ENCODE measurements at places on chromosomes 16 and 17.

GRCh38 chr17:14575471-14575953, 274.6 kb downstream of the HS3ST3B1 start:
- no peak for DNase-seq

DNA sequence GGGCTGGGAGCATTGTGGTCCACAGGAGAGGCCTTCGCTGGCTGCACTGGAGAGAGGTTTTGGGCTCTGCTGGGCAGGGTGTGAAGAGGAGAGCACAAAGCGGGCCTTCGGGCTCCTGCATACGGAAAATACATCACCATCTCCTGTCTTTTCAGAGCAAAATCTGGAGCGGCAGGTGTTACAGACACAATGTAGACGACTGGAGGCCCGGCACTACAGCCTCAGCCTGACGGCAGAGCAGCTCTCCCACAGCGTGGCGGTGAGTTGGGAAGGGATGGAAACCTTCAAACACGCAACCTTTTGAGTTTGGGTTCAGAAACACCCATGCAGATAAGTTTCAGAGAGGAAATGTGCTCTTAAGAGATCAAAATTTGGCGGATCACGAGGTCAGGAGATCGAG, 17.9 kb downstream of the GINS2 start:
- no peak for DNase-seq

DNA sequence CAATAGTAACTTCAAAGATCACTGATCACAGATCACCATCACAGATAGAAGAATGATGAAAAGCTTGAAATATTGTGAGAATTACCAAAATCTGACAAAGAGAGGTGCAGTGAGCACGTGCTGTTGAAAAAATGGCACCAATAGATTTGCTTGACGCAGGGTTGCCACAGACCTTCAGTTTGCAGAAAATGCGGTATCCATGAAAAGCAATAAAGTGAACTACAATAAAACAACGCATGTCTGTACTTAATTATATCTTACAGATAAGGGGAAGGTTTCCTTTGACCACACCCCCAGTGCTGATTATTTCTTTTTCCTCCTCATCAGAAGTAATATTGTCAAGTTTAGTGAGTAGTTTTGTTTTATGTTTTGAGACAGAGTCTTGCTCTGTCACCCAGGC, 21.1 kb upstream of the PYDC1 start:
- no peak for DNase-seq

DNA sequence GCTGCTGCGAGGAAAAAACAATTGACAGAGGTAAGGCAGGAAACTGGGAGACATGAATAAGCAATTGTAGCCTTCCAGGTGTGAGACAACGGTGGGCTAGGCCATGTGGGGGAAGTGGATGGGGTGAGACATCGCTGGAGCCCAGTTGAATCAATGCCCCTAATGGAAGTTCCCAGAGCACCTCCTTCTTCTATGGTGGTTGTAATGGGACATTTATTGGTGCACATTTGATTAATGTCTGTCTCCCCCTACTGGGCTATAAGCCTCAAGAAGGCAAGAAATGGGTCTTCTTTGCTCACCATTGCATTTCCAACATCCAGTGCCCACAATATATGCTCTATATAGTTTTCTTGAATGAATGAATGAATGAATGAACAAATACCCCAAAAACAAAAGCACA, 22.7 kb upstream of the CD300E start:
- no peak for DNase-seq

DNA sequence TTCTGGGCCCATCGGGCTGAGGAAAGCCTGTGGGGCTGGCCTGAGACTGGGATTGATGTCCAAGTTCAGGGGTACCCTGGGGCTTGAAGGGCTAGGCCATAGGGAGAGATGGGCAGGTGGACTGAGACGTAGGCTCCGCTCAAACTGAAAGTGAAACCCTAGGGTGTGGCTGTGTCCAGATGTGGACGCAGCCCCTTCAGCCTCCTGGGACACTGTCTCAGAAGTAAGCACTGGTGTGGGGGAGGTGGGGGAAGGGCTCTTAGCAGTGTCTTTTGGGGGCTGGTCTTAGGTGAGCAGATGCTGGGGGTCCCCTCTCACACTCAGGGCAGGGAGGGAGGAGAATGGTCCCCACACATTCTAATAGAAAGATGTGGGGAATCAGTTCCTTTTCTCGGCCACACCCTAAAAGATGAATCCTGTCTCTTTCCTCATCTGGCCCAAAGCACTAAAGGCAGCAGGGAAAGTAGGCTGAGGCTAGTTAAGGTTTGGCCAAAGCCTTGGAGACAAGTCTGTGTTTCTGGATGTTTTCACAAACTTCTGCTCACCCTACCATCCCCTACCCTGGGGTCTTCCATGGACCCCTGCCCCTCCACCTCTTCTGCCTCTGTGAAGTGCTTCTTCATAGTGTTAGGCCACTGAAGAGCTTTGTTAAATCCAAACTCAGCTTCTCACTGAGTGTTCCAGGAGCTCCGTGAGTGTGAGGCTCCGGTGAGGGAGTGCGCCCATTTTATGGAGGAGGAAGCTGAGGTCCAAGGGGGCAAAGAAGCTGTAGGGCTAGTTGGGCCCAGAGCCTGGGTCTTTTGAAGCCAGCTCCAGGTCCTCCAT, 5.6 kb downstream of the FMNL1 start:
- DNase-seq, result no peak

- no peak for DNase-seq
These were observed 12.2 kb upstream of the FOXJ1 start for GRCh38 chr17:76153202-76153601.

- no peak for DNase-seq
These were observed 42.0 kb downstream of the ADCY7 start for GRCh38 chr16:50308237-50308965.

GRCh38 chr16:72905581-72905980, 142.3 kb downstream of the ZFHX3 start:
- no peak for DNase-seq

DNA sequence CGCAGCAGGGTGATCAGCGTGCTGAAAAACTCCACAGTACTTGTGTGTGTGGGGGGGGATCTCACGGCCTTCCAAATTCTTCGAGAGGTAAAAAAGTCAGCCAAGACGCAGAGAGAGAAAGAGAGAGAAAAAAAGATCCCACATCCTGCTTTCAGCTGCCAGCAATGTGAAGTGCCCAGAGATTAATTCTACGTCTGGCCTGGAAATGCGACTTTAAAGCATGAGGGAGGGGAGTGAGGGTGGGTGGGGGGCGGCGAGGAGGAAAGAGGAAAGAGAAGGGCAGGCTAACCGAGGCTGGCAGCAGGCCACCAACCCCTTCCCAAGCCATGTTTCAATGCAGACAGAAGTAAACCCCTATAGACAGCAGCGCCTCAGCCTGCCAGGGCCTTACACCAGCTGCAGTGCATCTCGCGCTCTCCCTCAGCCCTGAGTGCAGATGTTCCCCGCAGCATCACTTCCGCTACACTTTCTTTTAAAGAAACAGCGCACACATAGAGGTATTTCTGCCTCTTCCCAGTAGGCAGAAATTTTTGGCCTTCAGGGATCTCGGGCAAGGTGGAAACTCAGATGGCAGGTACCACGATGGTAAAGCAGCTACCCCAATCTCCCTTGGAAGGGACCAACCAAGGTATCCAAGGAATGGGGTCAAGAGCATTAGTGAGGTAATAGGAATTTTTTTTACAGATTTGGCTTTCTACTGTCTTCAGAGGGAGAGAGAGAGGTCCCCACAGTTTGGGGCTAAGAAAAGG, 87.8 kb downstream of the SMG6 start:
- DNase-seq, result no peak

- no peak for DNase-seq
These were observed 196.7 kb downstream of the CDH11 start for GRCh38 chr16:64925166-64925565.

DNA sequence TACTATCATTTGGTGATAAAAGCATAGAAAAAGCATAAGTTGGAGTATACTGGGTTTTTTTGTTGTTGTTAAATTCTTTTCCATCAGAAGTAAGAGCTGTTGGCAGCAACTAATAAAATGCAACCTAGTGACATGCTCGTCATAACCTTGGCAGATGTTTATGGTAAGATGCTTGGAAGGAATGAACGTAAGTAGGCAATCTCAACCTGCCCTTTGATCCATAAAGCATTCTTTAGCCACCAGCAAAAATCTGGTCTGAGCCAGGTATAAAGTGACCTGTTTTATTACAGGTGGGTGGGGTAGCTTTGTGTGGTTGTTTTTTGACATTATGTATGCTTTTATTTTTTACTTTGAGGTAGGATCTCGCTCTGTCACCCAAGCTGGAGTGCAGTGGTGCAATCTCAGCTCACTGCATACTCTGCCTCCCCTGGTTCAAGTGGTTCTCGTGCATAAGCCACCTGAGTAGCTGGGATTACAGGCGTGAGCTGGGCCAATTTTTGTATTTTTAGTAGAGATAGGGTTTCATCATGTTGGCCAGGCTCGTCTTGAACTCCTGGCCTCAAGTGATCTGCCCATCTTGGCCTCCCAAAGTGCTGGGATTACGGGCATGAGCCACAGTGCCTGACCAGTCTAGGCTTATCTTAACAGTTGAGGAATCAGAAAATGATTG, 22.0 kb downstream of the WSB1 start:
- DNase-seq, result no peak

- no peak for DNase-seq
These were observed 56.8 kb upstream of the ZNF423 start for GRCh38 chr16:49912721-49913120.

GRCh38 chr17:47905221-47905733, 9.2 kb downstream of the SP2 start:
- no peak for DNase-seq

GRCh38 chr17:48925251-48925990, 17.2 kb downstream of the UBE2Z start:
- no peak for DNase-seq

GRCh38 chr17:13272296-13272695, 254.5 kb upstream of the ELAC2 start:
- DNase-seq, result no peak

DNA sequence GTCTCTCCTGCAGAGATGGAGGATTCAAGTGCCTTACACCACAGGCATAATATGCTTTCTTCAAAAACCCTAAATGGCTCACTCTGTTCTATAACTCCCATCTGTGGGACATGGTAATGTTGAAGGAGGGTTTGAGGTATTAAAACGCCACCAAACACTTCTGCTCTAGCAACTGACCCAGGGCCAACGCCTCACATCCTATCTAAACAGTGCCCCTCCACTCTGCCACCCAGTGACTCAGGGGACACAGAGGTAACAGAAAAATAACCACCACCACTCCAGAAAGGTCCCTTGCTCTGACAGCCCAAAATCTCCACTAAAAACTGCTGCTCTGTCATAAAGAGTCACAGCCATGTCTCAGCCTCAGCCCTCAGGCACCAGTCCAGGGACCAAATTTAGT, 17.7 kb downstream of the NPRL3 start:
- DNase-seq, result no peak

Data from neuronal stem cell (in vitro differentiated cells).